ENCODE measurements at places on chromosomes 16 and 17.

- DNase-seq: no peak
Observed at GRCh38 chr16:54493061-54493460, 206.5 kb upstream of the IRX3 start.

DNA sequence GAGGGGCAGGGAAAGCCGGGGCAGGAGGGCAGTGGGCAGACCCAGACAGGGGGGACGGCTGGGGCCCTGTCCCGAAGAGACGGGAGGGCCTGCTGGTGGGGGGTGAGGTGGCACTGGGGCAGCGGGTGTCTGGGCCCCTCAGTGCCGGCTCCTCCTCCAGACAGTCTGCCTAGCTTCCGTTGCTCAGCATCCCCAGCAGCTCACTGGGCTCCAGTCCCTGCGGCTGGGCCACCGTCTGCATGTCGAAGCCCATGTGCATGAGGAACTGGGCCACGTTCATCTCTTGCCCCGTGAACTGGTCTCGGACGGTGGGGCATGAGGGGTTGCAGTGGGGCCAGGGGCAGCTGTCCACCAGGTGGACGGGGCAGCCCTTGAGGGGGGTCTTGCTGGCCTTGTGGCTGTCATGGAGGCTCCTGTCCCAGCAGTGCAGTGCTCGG, 5.8 kb upstream of the MYADML2 start:
- no peak for DNase-seq

DNA sequence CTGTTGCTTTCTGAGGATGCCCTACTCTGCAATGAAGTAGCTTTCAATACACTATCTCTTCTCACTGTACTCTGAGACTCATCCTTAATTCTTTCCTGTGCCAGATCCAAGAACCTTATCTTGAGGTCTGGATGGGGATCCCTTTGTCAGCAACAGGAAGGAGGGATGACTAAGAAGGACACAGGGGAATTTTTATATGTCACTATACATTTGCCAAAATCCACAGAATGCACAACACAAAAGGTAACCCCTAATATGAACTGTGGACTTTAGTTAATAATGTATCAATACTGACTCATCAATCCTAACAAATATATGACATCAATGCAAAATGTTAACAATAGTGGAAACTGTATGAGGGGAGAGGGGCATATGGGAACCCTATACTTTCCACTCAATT, 4.7 kb upstream of the RBBP6 start:
- no peak for DNase-seq

GRCh38 chr16:3187798-3188674, at the start of gene OR1F1:
OR1F1 (plus strand) TSS chr16:3188204.
- DNase-seq: peak; percentile 52

DNA sequence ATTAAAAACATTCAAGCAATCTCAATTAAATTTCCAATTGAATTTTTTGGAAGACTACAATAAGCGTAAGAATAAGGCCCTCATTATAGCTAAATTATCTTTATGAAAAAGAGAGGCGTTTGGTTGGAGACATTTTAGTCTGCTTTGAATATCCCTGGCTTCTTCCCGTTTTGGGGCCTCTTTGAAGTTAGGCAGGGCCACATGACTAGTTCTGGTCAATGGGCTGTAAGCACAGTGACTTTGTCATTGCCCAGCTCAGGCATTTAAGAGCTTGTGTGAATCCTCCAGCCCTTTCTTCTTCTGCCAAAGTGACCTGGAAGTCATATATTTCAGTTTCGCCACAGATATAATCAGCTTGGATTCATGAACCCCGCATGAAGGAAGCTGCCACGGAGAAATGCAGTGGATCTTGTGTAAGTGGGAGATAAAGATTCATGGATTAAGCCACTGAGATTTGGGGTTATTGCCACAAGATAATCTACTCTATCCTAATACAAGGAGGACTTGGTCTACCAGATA, 21.7 kb upstream of the UBTF start:
- no peak for DNase-seq

GRCh38 chr16:85153656-85154091, 41.4 kb upstream of the CIBAR2 start:
- DNase-seq: no peak

DNA sequence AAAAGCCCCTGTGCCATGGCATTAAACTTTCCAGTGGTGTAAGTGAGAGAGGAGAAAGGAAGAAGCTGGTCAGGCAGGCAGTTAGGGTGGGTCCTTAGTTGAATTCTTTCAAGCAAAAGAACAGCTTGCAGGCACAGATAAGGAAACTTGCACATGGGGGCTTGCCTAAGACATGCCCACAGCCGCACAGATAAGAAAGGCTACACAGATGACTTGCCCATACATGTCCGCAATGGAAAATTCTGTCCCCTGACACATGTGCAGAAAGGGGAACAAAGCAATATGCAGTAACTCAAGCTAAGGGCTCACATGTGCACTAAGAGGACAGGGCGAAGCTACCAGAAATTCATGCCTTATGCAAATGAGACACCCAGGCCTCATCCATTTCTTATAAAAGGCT, 69.9 kb downstream of the GSG1L start:
- no peak for DNase-seq
